Foreskin fibroblast (primary cell): ENCODE measurements at places on chromosomes 4 and X.
A peak's percentile ranks its signal among the peaks of the same experiment; 100 is the strongest.

- DNase-seq = no peak
These were observed 159.8 kb upstream of the FAM241A start for GRCh38 chr4:111985426-111985825.

DNA sequence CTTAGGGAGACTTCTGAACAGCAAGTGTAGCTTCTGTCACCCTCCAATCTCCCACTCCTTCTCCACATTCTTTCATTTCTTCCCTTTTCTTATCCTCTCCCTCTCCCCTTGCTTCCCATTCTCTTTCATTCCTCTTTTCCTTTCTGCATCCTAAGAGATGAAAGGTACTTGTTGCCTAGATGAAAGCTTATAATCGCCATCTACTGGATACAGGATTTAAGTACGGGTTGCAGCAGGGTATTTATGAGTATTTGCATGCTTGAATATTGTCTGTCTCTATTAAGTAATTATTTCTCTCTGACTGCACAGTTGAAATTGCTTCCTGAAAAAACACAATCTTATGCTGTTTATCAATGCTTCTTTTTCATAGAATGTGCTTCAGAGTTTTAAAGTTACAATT lies 174.0 kb upstream of the TENT5D start:
- DNase-seq = no peak

DNA sequence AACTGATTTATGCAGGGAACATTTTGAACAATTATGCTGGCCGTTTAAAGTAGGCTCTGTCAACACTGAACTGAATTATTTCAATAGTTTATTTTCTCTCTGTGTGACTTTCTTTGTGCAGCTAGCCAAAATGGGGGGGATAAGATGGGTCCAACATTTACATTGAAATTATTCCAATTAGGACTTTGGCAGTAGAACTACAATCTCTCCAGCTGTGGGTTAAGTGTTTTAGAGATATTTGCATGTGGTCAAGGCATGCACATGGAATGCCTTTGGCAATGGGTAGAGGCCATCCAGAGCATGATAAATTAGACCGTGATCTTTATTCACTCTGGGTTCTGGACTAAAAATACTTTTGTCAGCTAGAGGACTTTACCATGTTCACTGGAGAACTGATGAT lies 107.9 kb upstream of the ELOVL6 start:
- DNase-seq = no peak

DNA sequence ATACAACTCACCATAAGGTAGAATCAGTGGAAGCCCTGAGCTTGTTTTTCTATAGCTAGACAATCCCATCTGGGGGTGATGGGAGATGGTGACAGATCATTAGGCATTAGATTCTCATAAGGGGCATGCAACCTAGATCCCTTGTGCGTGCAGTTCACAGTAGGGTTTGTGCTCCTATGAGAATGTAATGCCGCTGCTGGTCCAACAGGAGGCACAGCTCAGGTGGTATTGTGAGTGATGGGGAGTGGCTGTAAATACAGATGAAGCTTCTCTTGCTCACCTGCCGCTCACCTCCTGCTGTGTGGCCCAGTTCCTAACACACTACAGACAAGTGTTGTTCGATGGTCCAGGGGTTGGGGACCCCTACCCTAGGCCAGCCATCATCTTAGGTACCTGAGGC lies 5.9 kb upstream of the GATB start:
- no peak for DNase-seq

DNA sequence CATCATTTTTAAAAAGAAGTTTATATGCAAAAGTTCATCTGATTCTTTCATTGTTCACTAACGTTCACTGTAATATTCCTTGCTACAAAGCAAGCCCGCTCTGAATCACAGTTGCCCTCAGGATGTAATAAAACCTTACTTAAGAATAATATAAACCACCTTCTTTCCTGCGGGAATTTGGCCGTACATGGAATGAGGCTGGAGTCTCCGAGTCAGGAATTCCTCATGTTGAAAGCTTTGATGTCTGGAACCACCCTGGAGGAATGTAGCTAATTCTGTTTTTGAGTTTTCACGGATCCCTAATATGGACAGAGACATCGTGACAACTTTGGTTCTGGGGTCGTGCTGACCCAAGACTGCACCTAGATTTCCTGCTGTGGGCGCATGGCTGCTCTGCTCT lies 58.5 kb downstream of the CRLF2 start:
- no peak for DNase-seq

- DNase-seq = peak; percentile 73
These were observed 600.6 kb downstream of the ANKRD50 start for GRCh38 chr4:124111922-124112321.

DNA sequence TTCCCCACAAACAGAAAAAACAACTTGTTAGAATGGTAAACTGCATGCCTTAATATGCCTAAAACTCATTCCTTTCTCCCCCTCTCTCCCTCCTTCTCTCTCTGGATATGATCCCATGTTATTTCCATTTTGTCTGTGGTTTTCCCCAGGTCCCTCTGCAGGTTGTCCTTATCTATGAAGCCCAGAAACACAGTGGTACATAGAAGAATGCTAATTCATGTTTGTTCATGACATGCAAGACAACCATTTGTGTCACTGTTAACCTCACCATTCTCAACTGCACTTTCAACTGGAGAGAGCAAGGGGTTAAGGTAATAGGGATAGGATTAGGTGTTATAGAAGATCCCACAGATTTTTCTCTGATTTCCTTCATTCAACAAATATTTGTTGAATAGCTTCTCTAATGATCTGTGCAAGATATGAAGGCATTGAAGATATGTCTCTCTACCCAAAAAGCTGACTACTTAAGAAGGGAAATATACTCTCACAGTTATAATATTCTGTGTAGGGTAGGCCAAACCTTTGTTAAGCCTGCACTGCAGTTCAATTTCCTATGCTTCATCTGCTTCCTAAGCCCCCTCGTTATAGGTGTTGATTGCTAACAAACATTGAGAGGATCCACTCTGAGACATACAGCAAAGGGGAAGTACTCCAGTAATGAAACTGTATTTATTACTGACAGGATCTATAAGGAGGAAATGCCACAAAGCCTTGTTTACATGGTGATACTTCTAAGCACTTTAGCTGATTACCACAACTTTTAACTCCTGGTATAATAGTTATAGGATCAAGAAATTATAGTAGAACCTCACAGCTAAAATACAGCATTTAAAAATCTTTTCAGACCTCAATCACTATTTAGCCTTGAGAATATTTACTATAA lies 96.1 kb downstream of the FRYL start:
- no peak for DNase-seq
